ENCODE measurements at places on chromosomes 11 and 22. TPM values are rescaled to one million over a fixed set of nuclear protein-coding genes. Genes with fewer than 3 reads are reported as not detected.

- no peak for DNase-seq
- H3K27me3 ChIP-seq, result no peaks in the 10 kb centered on the region
- no peak overlapping the region for H3K27ac ChIP-seq
These were observed 15.0 kb downstream of the KCNE3 start for GRCh38 chr11:74452366-74452765.

DNA sequence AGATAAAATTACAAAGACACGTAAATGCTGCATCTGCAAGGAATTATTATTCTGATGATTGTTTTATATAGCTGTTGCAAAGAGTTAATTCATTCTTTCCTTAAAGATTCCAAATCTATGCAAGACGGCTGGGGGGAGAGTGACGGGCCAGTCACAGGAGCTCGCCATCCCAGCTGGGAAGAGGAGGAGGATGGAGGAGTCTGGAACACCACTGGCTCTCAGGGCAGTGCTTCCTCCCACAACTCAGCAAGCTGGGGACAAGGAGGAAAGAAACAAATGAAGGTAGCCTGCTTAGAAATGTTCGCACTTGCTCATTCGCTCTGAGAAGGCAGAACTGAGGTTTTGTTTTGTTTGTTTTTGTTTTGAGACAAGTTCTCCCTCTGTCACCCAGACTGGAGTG is 73.0 kb upstream of the ADSL start:
- H3K4me3 ChIP-seq, result no peak overlapping the region
- no peak for DNase-seq
- H3K36me3 ChIP-seq, result peaks cover 32% of the 10 kb centered on the region
- H3K4me1 ChIP-seq, result no peaks in the 10 kb centered on the region
- no peaks in the 10 kb centered on the region for H3K27me3 ChIP-seq
- no peak overlapping the region for H3K27ac ChIP-seq

GRCh38 chr11:2704356-2704755 is 4.6 kb upstream of the KCNQ1OT1 start:
- H3K36me3 ChIP-seq, result no peaks in the 10 kb centered on the region
- H3K4me1 ChIP-seq, result no peaks in the 10 kb centered on the region
- H3K27ac ChIP-seq, result no peak overlapping the region
- no peaks in the 10 kb centered on the region for H3K27me3 ChIP-seq

DNA sequence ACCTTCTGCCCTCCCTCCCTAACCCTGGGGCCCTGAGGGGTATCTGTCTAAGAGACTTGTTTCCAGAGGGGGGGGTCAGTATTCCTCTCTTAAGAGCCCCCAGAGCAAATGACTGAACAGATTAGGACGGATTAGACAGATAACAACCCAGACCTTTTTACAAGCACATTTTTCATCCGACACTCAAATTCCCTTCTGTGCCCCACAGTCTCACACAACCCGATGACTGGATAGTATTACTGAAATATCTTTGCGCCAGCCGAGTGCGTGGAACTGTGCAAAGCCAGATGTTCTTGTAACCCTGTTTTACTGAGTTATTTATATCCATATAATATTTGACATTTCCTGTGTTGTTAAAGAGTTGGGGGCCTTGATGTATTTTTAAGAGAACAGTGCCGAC is 30.9 kb upstream of the FLI1 start:
- H3K4me1 ChIP-seq, result no peaks in the 10 kb centered on the region
- H3K4me3 ChIP-seq, result no peak overlapping the region
- no peak for DNase-seq
- H3K36me3 ChIP-seq, result no peaks in the 10 kb centered on the region
- no peak overlapping the region for H3K27ac ChIP-seq

- H3K36me3 ChIP-seq, result no peaks in the 10 kb centered on the region
- no peaks in the 10 kb centered on the region for H3K27me3 ChIP-seq
- H3K27ac ChIP-seq, result no peak overlapping the region
- H3K4me1 ChIP-seq, result peaks cover 9% of the 10 kb centered on the region
- DNase-seq, result no peak
These were observed 47.4 kb upstream of the SEPTIN5 start for GRCh38 chr22:19666673-19667593.

DNA sequence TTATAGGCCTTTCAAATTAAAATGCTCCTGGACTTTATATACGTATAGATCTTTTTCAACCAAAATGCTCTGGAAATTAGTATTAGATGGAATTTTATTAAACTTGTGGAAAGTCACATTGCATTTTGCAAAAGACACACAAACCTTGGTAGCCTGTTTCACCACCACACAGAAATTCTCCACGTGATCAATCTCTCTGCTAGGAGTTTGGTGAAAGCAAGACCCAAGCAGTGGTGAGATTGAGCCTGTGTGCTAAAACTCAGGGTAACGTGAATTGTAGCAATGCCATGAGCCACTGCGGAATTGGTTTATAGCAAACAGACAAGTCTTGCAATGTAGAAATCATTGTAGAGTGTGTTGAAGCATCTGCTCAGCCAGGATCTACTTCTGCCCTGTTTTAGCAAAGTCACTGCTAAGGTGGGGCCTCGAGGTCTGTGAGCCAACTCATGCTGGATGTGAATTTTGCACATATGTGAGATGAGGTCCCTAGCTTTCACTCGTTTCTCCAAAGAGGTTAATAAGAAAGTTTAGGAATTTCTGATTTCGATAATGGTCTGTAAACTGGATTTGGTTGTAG is 184.8 kb downstream of the DBX1 start:
- H3K4me3 ChIP-seq, result no peak overlapping the region
- peaks cover 28% of the 10 kb centered on the region for H3K4me1 ChIP-seq
- no peaks in the 10 kb centered on the region for H3K36me3 ChIP-seq

GRCh38 chr22:37454857-37455686 is 27.8 kb upstream of the ELFN2 start:
- peaks cover 84% of the 10 kb centered on the region for H3K27me3 ChIP-seq
- H3K36me3 ChIP-seq, result no peaks in the 10 kb centered on the region
- DNase-seq, result no peak

The CAVIN3 gene
- 208 TPM for total RNA-seq

The ZNF195 gene
- total RNA-seq, result 13.8 TPM
